ENCODE measurements at places on chromosomes 7 and 10.
A peak's percentile ranks its signal among the peaks of the same experiment; 100 is the strongest.

DNA sequence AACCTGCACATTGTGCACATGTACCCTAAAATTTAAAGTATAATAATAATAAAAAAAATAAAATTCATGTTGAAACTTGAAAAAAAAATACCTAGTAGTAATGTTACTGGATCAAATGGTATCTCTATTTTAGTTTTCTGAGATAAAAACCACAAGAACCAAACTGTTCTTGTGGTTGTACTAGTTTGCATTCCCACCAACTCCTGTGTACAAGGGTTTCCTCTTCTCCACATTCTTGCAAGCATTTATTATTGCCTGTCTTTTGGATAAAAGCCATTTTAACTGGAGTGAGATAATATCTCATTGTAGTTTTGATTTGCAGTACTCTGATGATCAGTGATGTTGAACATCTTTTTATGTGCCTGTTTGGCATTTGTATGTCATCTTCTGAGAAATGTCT is 177.7 kb downstream of the KIF20B start:
- no peak for DNase-seq

DNA sequence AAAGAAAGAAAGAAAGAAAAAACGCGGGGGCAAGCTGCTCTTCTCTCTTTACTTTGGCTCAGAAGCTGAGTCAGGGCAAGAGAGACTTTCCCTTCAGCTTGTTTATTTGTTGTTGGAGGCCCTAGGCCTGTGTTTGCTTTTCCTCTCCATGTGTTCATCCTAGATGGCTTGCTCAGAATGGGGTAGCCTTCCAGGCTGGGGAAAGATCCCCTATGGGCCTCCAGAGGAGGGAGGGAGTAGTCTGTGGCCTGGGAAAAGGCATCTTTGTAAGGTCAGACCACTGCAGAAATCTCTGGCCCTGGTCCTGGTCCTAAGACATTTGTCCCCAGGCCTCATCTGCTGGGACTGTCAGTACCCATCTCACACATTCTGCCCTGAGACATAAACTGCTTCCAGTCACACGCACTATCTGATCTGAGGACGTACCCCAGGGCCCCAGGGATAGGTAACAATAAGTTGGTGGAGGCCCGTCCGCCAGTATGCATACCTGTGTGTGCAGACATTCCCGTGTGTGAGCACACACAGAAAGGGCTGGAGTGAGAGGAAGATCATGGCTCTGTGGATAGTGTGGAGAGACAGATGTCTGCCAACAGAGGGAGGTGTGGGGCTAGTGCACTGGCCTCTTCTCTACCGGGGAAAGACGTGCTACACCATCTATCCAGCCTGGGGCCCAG is 4.9 kb upstream of the SCD start:
- peak; percentile 80 for DNase-seq

GRCh38 chr10:102185811-102186527 is 33.8 kb downstream of the NOLC1 start:
- no peak for DNase-seq

- DNase-seq = no peak
These were observed 3.0 kb downstream of the PGAM2 start for GRCh38 chr7:44062180-44062902.

- peak; percentile 27 for DNase-seq
These were observed 118.9 kb downstream of the APBB1IP start for GRCh38 chr10:26556748-26557640.

GRCh38 chr10:31509989-31510388 is 191.0 kb downstream of the ZEB1 start:
- DNase-seq = no peak

GRCh38 chr7:90507692-90508091 is 38.3 kb downstream of the PTTG1IP2 start:
- DNase-seq = no peak

DNA sequence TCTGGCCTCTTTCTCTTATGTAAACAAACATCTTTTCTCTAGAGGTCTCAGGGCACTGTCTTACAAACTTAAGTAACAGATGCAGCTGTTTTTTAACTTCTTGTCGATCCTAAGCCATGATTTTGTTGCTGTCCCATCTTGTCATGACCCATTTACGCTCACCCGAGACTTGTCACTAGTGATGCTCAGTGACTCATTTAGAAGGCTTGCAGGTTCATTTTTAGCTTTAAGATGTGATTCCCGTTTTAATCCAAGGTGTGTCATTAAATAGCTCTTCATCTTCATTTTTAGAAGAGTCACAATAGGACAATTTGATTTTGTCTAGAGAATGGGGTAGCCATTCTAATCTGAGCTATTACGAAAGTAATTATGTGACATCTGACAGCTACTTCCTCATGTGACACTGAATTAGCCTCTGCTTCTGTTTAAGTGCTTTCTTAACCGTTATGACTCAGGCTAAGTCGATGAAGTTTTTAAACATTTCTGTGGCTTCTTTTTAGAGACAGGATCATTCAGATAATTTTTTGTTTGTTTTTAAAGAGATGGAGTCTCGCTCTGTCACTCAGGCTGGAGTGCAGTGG is 42.7 kb downstream of the SPDYE5 start:
- no peak for DNase-seq

- DNase-seq = peak; percentile 85
These were observed 6.2 kb upstream of the AHCYL2 start for GRCh38 chr7:129218514-129219062.

DNA sequence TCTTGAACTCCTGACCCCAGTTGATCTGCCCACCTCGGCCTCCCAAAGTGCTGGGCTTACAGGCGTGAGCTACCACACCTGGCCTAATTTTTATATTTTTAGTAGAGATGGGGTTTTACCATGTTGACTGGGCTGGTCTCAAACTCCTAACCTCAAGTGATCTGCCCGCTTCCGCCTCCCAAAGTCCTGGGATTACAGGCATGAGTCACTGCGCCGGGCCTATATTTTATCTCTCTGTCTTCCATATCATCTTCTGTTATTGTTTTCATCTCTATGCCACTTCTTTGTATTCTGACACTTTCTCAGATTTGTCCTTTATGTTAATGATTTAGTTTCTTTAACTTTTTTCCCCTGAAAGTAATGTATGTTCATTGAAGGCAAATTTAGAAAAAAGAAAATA is 55.0 kb upstream of the FMC1 start:
- DNase-seq = no peak

- DNase-seq = no peak
These were observed 1075.3 kb downstream of the XPNPEP1 start for GRCh38 chr10:108848046-108848445.
